ENCODE measurements at places on chromosomes 7 and 10. TPM values are rescaled to one million over a fixed set of nuclear protein-coding genes. Genes with fewer than 3 reads are reported as not detected.

DNA sequence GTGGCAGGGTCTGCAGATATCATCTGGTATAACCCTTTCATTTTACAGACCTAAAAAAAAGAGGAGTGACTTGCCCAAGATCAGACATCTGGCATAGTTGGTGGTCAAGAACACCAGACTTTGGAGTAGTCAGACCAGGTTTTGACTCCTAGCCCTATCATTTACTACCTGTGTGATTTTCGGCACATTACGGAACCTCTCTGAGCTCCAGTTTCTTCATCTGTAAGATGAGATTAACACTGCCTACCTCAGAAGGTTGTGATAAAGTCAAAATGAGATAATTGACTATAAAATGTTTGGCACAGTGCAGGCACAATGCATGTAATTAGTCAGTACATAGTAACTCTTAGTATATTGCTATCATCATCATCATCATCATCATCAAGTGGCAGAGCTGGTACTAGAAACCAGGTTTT is 1.2 kb downstream of the STRIP2 start:
- DNase-seq, result no peak

- DNase-seq, result no peak
Observed at GRCh38 chr7:101517304-101517703, 111.8 kb downstream of the MYL10 start.

GRCh38 chr10:21526188-21526859 is 842 bp upstream of the SKIDA1 start:
- peak; percentile 83 for DNase-seq

- DNase-seq, result no peak
Observed at GRCh38 chr7:20998309-20998708, 211.6 kb upstream of the SP8 start.

GRCh38 chr7:121563177-121563576 is 167.1 kb upstream of the FAM3C start:
- DNase-seq, result no peak

GRCh38 chr10:4519658-4520402 is 306.2 kb upstream of the AKR1E2 start:
- no peak for DNase-seq

DNA sequence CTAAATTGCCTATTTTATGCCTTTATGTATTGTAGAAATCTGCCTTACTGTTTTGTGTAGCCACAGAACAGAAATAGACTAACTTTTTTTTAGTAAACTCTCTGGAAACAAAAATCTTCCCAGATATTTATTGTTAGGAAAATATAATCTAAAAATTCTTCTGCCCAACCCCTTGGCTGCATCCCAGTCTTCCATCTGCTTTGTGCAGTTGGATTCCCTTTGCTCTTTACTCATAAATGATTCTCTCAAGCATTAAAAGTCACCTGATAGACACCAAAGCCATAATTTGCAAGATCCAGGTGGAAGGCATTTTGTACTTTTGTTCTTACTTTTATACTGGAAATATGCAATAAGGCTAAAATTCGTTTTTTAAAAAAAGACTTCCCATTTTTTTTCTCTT is 6.1 kb upstream of the CAV2 start:
- DNase-seq, result no peak

Gene ADRB1
- total RNA-seq, result 7.2 TPM

Gene XRCC2
- 3.7 TPM for total RNA-seq

Data from dermis microvascular lymphatic vessel endothelial cell (primary cell).